ENCODE measurements at places on chromosomes 7 and 10. TPM values are rescaled to one million over a fixed set of nuclear protein-coding genes. Genes with fewer than 3 reads are reported as not detected.

DNA sequence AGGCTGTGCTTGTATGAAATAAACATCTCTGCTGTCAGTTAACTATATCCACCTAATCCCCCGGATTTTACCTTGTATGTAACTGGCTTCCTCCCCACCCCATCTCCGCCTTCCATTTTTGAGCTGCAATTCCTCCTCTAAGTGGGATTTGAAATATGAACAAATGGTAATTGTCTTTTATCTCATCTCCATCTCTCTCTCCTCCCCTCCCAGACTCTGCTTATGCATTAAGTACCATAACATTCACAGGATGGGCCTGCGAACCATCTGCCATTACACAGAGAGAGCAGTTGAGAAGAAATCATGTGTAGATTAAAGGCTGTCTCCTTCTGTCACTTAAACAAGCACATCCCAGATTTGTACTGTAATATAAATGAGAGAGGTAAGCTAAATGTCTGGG is 1169.9 kb downstream of the TYW1 start:
- no peak for DNase-seq

- no peak for DNase-seq
Measured at GRCh38 chr10:20955355-20955893, 58.3 kb upstream of the NEBL start.

DNA sequence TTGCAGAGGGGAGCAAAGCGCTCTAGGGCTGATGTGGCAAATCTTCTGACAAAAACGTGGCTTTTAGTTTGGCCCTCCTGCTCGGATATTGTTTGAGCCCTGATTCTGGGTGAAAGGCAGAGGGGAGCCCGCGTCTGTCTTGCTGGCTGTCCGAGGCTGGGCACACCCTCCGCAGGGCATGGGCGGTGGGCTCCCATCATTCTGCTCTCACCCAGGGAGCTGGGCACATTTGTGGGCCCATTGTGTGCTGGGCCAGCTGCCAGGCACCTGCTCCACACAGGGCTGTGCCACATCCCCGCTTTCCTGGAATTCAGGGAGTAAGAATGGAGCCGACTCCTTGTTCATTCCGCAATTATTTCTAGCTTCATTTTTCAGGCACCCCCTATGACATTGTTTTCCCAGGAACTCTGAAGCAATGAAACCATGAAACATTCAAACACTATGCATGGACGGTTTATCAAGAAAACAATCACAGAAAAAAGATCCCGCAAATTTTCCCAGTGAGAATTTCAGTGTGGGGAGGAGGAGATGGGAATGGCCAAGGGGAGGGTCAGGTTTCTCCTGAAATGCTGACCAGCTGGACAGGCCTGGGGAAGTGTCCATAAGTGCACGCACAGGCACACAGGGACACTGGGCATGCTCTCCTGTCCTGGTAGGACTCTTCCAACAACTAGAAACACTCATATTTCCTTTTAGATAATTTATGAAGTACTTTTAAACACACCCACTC is 341.1 kb downstream of the CXCL12 start:
- DNase-seq = no peak

- no peak for DNase-seq
Measured at GRCh38 chr7:135259702-135260101, 26.1 kb downstream of the STRA8 start.

GIMAP4 gene
- 11.4 TPM for polyA plus RNA-seq

TSPAN12 gene
- polyA plus RNA-seq = 18.0 TPM

TBRG4 gene
- 80.1 TPM for polyA plus RNA-seq

TRPV5 gene
- polyA plus RNA-seq = 0.03 TPM

CYP3A5 gene
- polyA plus RNA-seq = 13.6 TPM

DNA sequence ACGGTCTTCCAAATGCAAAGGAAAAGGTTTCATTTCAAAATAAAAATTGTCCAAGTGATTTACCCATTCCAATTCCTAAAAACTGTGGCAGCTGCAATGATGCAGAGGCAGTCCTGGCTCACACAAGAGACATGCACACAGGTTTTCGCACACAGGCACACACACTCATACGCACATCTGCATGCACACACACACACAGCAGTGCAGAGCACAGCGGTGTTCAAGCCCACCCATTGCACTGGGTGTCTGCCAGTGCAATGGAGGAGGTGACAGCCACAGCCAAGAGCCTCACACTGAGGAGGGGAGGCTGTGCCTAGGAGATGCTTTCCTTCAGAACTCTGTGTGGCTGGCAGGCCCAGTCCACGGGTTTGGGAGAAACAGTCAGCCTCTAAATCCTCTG is 123.7 kb downstream of the SLIT1 start:
- DNase-seq = no peak

- no peak for DNase-seq
Measured at GRCh38 chr7:135930565-135931461, 46.3 kb downstream of the MTPN start.

MYH16 gene
- polyA plus RNA-seq = not detected

GRCh38 chr10:2925631-2926030 is 141.7 kb upstream of the PFKP start:
- DNase-seq = no peak

DNA sequence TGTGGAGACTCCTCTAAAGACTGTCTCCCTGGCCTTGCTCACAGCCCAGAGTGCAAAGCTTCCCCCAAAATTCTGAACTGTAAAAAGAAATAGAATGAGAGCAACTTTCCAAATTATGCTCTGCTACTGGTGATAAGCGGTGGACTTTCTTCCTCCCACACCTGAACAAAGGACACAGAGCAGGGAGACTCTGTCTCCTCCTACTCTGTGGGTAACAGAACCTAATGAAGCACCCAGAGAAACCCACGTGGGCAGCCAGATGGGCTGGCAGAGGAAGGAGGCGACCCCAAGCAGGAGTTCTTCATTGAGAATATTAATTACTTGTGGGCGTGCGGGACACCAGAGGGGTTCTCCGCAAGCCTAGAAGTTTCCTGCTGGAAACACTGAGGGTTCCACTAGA is 139.5 kb downstream of the KMT2E start:
- DNase-seq = no peak

- DNase-seq = no peak
Measured at GRCh38 chr10:132255489-132256344, 52.0 kb downstream of the STK32C start.

DNA sequence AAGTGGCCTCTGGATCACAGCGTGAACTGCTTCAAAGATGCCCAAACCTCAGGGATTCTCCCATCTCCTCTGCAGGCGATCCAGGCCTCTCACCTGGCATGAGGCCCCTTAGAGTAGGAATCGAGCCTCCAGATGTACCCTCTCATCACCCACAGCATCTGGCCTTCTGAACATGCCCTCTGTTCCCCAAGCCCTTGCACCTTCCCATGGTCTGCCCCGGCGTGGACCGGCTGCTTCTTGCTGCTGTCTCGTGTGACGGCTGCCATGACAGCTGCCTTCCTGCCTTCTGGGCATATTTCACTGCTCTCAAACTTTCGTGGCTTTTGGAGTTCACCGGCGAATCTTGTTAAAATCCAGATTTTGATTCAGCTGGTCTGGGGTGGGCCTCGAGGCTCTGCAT is 157.2 kb upstream of the NPS start:
- DNase-seq = no peak

GRCh38 chr10:69202332-69202731 is 17.8 kb upstream of the HKDC1 start:
- no peak for DNase-seq

DNA sequence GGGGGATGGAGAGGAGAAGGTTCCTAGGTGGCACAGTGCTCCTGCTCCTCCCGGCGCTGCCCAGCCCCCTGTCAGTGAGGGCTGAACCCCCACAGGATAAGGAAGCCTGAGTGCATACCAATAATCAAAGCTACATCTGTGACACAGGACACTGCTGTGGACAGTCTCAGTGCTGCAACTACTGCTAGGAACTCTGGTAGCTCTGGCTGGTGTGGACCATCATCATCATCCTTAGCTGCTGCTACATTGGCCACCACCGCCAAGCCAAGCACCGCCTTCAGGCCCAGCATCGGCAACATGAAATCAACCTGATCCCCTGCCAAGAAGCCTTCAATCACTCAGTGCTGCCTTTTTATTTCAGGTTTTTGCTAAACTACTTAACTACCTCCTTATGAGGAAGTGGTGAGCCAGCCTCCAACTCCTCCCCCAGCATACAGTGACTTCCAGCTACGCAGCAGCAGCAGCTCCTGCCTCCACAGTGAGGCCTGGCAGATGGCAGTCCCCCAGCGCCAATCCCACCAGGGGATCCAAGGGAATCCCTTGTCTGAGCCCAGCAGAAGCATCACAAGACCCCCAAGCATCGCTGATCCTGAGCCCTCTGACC is 32.1 kb upstream of the SLC26A4 start:
- no peak for DNase-seq

DNA sequence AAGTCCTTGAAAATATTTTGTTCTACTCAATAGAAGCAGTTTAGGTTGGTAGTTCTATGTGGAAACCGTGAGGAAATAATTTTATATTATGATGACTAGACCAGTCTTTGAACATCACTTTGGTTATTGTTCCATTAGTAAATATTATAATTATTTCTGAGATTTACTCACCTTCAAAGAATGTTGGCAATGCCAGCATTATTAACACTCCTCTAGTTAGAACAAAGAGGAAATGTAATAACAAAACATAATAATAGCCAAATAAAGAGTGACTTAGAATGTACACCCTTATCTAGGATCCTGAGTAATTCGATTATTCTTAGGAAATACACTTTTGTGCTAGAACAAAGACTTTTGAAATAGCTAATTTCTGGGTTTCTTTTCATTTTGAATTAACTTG is 121.1 kb downstream of the CFTR start:
- no peak for DNase-seq

HTR7 gene
- 0.31 TPM for polyA plus RNA-seq

DNA sequence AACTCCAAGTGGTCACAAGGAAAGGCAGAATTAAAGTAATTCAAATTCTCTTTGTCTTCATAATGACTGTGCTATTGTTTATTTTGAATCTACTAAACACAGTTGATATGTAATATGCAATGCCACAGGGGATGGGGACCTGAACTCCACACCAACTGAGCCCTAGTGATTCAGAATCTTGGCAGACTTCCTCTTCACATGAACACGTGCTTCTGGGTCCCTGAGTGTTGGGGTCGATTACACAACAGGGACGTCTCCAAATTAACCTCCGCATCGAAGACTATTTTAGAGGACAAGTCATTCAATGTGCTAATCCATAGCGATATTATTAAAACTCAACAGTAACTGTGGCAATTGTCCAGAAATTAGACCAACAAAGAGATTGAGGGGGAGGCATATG is 95.3 kb upstream of the CARD11 start:
- DNase-seq = no peak

DNA sequence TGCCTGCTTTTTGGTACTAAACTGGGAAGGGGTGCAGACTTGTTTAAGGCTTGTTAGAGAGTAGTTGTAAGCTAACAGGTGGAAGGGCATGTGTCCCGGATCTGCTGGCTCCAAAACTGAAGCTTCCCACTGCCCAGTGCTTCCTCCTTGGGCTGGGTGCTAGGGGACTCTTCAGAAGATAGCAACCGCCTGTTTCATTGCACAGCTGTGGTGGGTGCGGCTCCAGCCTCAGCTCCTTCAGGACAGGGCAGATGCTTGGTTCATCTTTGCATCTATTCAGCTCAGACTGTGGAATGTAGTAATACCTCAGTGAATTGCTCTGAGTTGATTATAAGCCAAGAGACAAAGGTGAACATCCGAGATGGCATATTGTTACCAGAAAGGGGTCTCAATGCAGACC is 527.1 kb downstream of the TYW1 start:
- no peak for DNase-seq

- DNase-seq = no peak
Measured at GRCh38 chr10:27328946-27329345, 88.3 kb upstream of the ACBD5 start.

DNA sequence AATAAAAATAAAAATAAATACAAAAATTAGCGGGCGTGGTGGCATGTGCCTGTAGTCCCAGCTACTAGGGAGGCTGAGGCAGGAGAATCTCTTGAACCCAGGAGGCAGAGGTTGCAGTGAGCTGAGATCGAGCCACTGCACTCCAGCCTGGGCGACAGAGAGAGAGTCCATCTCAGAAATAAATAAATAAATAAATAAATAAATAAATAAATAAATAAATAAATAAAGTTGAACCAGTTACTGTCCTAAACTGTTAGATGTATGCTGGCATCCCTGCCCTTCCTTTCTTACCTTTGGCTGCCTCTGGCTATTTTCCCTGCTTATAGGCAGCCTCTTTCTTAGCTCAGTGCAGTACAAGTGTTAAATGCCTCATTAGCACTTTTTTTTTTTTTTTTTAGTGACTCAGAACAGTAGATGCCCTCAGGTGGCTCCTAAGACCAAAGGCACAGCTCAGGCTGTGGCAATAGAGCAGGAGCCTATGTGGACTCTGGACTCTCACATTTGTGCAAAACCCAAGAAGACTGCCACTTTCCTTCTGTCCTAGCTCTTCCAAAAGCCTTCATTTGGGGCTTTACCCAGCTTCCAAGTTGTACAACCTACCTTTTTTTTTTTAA is 30.6 kb upstream of the CABCOCO1 start:
- no peak for DNase-seq

DNA sequence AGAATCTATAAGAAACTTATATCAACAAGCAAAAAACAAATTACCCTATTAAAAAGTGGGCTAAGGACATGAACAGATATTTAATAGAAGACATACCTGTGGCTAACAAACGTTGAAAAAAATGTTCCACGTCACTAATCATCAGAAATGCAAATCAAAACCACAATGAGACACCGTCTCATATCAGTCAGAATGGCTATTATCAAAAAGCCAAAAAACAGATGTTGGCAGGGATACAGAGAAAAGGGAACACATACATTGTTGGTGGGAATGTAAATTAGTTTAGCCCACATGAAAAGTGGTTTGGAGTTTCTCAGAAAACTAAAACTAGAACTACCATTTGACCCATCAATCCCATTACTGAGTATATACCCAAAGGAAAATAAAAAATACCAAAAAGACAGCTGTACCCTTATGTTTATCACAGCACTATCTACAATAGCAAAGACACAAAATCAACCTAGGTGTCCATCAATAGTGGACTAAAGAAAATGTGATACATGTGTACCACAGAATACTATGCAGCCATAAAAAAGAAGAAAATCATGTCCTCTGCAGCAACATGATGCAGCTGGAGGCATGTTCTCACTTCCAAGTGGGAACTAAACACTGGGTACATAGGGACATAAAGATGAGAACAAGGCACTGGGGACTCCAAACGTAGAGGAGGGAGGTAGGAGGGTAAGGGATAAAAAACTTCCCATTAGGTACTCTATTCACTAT is 83.8 kb upstream of the TMEM168 start:
- DNase-seq = no peak

GRCh38 chr7:7731732-7732131 is 13.3 kb upstream of the RPA3 start:
- DNase-seq = no peak

- DNase-seq = peak; percentile 57
Measured at GRCh38 chr7:19112274-19113001, 5.0 kb downstream of the TWIST1 start.
